ENCODE measurements at places on chromosomes 12 and 14.

- no peak for DNase-seq
These were observed 1186.8 kb upstream of the SEL1L start for GRCh38 chr14:82720431-82720830.

DNA sequence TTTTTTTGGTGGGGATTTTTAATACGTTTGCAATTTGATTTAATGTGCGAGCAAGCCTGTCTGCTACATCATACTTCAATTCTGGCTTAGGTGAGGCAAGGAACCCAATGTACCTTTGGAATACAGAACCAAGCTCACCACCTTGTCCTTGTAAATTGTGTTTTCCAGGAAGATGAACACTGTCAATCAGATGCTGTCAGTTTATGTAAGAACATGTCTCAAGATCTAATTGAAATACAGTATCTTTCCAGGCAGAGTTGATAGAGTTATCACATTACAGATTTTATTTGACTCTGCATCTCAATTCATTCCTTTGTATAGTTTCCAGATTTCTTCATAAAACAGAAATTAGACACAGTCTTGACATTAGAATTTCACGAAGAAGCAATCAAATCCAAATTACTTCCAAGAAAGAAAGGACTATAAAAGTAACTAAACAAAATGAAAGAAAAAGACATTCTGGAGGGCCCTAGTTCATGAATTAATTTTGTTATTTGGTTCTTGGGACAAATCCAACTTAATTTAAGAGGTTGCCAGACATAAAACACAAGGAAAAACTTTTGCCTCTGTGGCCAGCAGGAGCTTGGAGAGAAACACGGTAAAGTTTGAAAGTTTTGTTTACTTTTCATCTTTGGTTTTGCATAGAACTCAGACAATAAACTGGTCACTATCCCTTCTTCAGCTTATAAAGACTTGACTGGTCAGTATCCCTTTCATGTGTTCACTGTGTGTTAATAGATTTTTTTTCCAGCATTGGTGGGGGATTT lies 16.4 kb upstream of the MED13L start:
- no peak for DNase-seq

DNA sequence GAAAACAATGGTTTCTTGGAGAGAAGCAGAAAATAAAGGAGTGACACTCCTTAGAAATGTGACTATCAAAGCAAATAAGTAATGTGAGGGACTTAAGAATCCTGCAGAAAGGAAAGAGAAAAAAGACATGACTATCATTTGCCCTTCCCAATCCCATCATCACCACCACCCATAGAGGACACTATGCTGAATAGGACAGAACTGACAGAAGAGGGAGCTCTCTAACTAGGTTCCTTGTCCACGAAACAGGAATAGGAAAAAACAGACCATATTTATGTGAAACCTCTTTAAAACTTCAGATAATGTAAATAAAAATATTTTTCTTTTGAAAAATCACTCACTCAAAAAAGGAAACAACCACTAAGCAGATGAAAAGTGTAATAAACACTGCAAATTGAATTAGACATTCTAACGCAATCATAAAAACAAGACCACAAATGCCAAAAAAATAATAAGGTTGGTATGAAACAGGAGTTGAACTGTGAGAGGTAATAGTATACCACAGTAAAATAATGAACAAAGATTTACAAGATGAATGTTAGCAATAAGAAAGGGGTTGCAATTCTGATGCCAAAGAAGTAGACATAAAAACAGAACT lies 24.1 kb downstream of the KLRD1 start:
- DNase-seq: no peak

DNA sequence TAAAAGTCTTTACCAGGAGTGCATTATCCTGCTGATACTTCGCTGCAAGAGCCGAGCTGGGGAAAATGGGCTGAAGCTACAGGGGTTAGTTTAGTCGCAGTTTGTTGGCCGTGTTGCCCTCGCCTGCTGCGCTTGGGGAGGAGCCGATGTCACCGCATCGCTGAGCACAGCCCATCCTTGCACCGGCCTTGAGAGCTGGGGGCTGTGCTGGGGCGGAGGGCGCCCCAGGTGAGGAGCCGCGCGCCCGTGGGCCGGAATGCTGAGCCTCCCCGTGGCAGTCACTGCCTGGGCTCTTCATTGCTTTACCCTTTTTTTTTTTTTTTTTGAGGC lies 50.0 kb downstream of the ADGRD1 start:
- no peak for DNase-seq
